SJCRH30 (cell line): ENCODE measurements at places on chromosomes 6 and 20. TPM values are rescaled to one million over a fixed set of nuclear protein-coding genes. Genes with fewer than 3 reads are reported as not detected.

- DNase-seq, result no peak
These were observed 995.8 kb upstream of the FLRT3 start for GRCh38 chr20:15333170-15333569.

- DNase-seq, result no peak
These were observed 15.3 kb downstream of the ANKRD60 start for GRCh38 chr20:58213121-58213520.

GRCh38 chr6:46923476-46923875, 1.7 kb upstream of the ADGRF5 start:
- no peak for DNase-seq

- DNase-seq, result no peak
These were observed 17.9 kb downstream of the RNGTT start for GRCh38 chr6:88945415-88946008.

DNA sequence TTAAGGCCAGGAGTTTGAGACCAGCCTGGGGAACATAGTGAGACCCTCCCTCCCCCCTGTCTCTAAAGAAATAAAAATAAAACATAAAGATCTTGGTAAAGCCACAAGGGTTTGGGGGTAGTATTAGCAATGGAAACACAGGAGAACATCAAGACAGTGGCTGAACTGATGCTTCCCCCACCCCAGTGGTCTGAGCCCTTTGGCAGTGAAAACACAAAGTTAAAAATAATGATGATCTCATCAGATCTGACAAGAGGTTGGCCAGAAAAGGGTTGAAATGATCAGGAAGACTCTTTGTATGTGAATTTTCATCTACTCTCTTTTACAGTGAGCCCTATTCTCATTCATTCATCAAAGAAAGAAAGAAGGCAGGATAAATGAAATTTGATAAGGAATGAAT, 93.7 kb downstream of the KCNB1 start:
- no peak for DNase-seq

GRCh38 chr6:156963712-156964700, 186.8 kb downstream of the ARID1B start:
- peak; percentile 9 for DNase-seq

GRCh38 chr6:107079429-107079828, 35.9 kb downstream of the BEND3 start:
- no peak for DNase-seq

- no peak for DNase-seq
These were observed 74.1 kb upstream of the NAA20 start for GRCh38 chr20:19943061-19943521.

GRCh38 chr20:9294041-9294440, 220.3 kb upstream of the LAMP5 start:
- DNase-seq, result no peak

DNA sequence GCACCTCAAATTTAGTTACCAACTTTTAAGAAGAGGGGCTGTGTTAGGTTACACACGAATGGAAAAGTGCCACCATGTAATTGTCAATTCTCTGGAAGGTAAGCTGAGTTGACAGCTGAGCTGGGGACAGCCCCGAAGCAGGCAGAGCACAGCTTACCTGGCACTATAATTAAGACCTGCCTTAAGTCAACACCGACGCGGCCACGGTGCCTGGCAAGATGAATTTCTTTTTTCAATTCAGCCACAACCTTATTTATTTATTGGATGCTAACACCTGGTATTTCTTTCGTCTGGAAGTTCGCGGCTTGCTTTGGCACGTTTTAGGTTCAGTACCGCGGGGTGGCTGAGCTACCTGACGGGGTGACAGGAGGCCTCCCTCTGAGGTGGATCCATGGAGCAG, 40.6 kb upstream of the NFATC2 start:
- DNase-seq, result no peak

- DNase-seq, result no peak
These were observed 2.4 kb upstream of the GNMT start for GRCh38 chr6:42958125-42958524.

GRCh38 chr6:157563611-157564284, 182.8 kb downstream of the ZDHHC14 start:
- DNase-seq, result no peak

- DNase-seq, result peak; percentile 38
These were observed 17.2 kb downstream of the GDAP1L1 start for GRCh38 chr20:44264287-44264686.

- DNase-seq, result no peak
These were observed 731 bp upstream of the DNPH1 start for GRCh38 chr6:43229803-43230620.

GRCh38 chr6:31228476-31228875, 43.4 kb downstream of the HLA-C start:
- no peak for DNase-seq

GRCh38 chr20:32485770-32486478, 99.2 kb downstream of the NOL4L start:
- no peak for DNase-seq

DNA sequence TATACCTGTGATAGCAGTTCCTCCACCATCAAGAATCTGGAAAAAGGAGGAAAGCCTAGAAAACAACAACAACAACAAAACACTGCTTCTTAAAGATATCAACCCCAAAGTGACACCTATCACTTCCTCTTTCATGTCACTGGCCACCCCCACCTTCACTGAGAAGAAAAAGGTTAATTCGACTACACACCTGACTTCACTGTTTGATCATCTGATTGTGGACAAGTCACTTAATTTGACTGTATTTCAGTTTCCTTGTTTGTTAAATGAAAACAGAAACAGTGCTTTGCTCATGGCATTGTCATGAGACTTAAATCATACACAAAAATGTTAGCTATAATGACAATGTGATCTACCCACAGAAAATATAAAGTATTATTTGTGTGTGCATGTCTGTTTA, 280.6 kb upstream of the SULF2 start:
- DNase-seq, result no peak

DNA sequence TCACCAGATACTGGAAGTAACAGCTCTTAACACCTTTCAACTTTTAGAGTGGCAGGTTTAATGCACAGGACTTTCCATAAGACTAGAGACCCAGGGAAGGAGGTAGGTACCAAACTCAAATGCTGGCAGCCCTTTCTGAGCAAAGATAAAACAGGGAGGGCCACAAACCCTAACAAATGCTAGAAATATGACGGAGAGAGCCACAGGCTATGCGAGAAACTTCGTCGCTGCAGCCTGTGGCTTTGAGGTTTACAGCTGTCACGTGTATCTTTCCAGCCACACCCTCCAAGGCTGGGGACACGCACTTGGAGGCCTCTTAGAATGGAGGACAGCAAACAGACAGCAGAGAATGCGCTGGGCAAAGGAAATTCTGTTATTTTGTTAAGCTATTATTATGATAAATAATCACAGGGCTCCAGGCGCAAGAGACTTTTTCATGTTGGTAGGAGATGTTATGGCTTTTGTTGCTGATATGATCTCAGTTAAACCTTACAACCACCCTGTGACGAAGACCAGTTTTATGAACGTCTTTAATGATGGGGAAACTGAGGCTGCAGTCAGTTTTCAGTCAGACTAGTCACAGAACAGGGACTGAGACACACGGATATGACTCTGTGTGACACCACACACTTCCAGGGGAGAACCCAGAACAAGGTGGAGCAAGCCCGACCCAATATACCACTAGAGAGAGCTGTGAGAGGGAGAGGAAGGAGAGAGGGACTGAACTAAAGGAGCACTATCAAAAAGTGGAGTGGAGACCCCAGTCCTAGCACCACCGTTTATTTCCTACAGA, 2.0 kb downstream of the TRAM2 start:
- DNase-seq, result peak; percentile 36

GRCh38 chr6:118810420-118811027, 83.4 kb upstream of the ASF1A start:
- DNase-seq, result no peak

DNA sequence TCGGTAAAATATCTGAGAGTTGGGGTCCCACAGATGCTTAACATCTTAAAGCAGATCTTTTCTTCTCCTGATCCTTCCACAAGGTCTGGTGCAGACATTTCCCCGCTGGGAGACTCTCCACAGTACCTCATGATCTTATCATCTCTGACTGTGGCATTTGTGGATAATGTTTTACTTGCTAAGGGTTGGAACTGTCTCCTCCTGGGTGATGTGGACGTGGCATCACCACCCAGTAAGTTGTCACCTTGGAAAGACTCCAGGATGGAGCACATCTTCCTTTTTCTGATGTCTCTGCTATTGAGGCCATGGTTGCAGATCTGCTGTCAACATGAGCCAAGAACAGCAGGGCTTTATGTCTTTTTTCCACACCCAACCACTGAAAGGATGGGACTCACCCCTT, 42.0 kb upstream of the FANCE start:
- no peak for DNase-seq

DNA sequence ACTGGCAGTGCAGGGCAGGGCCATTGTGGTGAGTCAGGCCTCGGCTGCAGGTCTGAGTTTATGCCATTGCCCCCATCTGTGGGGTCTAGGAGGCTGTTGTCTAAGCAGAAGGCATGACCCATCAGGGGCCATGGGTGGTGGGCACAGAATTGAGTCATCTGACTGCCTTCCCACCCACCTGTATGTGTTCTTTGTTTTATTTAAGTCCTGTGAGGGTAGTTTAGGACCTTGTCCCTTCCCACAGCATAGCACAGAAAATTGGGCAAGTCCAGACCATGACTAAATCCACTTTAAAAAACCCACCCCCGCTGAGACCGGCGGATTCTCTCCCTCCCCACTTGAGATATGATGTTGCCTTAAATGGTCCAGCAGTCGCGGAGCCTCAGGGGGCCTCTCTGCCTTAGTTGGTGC, 40.3 kb downstream of the ERMARD start:
- DNase-seq, result no peak

DNA sequence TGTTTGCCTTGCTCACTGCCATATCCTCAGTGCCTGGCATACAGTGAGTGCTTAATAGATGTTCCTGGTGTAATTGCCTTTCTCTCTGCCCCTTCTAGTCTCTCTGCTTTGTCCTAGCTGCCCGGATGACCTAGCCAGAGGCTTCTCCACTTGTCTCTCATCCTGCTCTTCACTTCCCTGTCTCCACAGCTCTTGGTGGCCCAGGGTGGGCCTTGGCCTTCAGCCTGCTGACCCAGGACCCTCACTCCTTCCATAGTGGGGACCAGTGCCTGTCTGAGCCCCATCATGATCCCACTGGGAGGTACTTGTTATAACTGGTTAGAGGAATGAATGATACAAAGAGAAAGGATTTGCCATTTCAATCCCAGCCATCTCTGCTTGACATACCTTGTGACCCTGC, 49.2 kb upstream of the BLCAP start:
- no peak for DNase-seq

DNA sequence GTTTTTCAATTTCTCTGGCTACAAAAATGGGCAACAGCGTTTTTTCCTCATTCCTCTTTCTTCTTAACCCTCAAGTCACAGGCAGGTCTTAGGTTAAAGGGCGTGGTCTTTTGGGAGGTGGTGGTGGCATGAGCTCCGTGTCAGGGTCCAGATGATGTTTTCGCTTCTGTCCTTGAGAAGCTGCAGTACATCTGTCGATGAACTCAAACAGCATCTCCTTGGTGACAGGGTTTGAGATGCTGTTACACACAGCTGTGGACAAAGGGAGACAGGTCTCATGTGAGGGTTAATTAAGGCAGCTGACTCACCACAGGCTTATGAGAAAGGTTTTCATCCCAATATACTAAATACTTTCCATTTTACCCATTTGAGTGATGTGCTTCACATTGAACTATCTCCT, 350.8 kb downstream of the RNGTT start:
- no peak for DNase-seq

The MCCD1 gene
- not detected in 2 replicates for total RNA-seq

The KIF25 gene
- 0.51 TPM in 1 of 2 replicates, not detected in the other for total RNA-seq

The HLA-DMB gene
- not detected in 2 replicates for total RNA-seq

The EPHA7 gene
- 75.3 and 89.0 TPM in 2 replicates for total RNA-seq

The BANF2 gene
- not detected in 2 replicates for total RNA-seq

The THBD gene
- 0.03 TPM in 1 of 2 replicates, not detected in the other for total RNA-seq

The BFSP1 gene
- not detected in 2 replicates for total RNA-seq

The KHDRBS2 gene
- not detected in 2 replicates for total RNA-seq
